ENCODE measurements at places on chromosomes 3 and 15.

DNA sequence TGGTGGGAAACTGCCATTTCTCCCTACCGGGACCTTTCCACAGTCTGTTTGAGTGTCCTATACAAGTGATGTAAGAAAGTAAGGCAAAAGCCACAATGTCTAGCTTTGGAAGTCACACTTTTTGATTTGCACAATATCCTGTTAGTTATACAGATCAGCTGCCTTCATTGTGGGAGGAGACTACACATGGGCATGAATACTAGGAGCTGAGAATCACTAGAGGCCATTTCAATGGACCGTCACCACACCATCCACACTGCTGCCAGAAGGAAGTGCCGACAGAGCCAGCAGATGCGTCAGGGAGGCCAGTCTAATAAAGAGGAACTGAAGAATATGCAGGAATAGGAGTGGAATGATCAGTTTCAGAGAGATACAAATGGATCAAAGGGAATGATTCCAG lies 65.8 kb downstream of the SCN11A start:
- DNase-seq, result no peak

GRCh38 chr3:40019376-40019775 lies 210.0 kb downstream of the MYRIP start:
- no peak for DNase-seq

DNA sequence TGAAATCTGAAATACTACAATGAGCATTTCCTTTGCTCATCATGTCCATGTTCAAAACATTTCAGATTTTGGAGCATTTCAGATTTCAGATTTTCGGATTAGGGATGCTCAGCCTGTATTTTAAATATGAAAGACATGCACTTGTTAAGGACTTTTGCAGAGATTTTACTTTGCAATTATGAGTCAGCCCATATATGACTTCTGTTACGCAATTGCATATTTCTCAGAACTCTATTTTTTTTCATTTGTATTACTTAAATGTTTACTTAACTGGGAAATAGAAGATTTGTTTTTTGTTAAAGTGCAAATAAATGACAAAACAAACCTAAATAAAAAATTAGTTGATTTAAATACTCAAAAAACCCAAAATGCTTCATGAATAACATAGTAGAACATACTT lies 376.2 kb downstream of the ZBTB20 start:
- DNase-seq, result no peak

GRCh38 chr3:115160295-115160694 lies 13.2 kb upstream of the ZBTB20 start:
- DNase-seq, result no peak

GRCh38 chr15:70259640-70260508 lies 162.2 kb upstream of the TLE3 start:
- DNase-seq, result no peak

GRCh38 chr15:73331991-73332925 lies 36.5 kb downstream of the HCN4 start:
- DNase-seq, result no peak

DNA sequence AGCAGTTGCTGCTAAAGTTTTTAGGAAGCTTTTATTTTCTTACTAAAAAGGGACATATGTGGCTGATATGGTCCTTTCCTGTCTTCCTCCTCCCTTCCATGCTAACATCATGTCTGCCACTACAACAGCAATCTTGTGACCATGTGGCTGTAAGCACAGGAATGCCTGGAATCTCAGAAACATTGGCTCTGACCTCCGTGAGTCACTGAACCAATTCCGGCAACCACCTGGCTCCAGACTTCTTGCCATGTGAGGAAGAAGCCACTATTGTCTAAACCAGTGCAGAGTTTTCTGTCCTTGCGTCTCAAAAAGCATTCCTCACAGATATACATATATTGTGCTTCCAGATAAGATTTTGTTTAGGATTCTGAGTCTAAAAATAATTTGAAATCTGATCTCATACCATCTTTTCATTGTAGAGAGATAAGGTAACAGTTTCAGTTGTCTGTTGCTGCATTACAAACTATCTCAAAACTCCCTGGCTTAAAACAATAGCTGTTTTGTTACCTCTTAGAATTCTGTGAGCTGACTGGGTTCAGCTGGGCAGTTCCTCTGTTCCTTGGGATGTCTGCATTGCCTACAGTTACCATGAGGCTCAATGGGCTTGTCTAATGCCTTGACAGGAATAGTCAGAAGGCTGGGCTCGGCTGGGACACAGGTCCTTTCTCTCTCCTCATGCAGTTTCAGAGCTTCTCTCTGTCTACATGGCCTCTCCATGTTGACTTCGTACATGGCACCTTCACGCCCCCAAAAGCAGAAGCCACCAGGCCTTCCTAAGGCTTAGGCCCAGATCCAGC lies 77.3 kb upstream of the MAGI1 start:
- no peak for DNase-seq

Data from activated CD4-positive, alpha-beta T cell treated with anti-CD3 and anti-CD28 coated beads, Interleukin-2, Interleukin-6, amounts not matched to agents 100 ng/mL and 50 ng/mL, durations not matched to agents 16 hours and 8 hours (primary cell).